Cardiac muscle cell (in vitro differentiated cells and primary cell): ENCODE measurements at places on chromosomes 7 and 10. TPM values are rescaled to one million over a fixed set of nuclear protein-coding genes. Genes with fewer than 3 reads are reported as not detected.

- no peak for DNase-seq
Measured at GRCh38 chr10:104072786-104073185, 12.9 kb downstream of the COL17A1 start.

GRCh38 chr10:87721781-87722180 is 62.1 kb downstream of the PAPSS2 start:
- DNase-seq: no peak

- DNase-seq: no peak
Measured at GRCh38 chr7:81908220-81908619, 138.4 kb upstream of the HGF start.

GRCh38 chr7:40436710-40437109 is 301.9 kb downstream of the SUGCT start:
- no peak for DNase-seq

SOSTDC1 gene
- 0.85 and 1.7 TPM in 2 replicates for total RNA-seq

GRCh38 chr10:126595160-126595559 is 75.3 kb downstream of the C10orf90 start:
- DNase-seq: no peak

- DNase-seq: no peak
Measured at GRCh38 chr7:140059273-140060242, 3.2 kb downstream of the PARP12 start.

DYDC2 gene
- not detected in 2 replicates for total RNA-seq

OR2A42 gene
- total RNA-seq: not detected in 2 replicates

SPDYE9 gene
- total RNA-seq: not detected in 2 replicates

BHLHA15 gene
- total RNA-seq: 2.2 TPM in 1 of 2 replicates, not detected in the other

UPP1 gene
- total RNA-seq: 13.6 and 26.5 TPM in 2 replicates

GRCh38 chr7:71721742-71722141 is 589.8 kb downstream of the GALNT17 start:
- DNase-seq: no peak

DNA sequence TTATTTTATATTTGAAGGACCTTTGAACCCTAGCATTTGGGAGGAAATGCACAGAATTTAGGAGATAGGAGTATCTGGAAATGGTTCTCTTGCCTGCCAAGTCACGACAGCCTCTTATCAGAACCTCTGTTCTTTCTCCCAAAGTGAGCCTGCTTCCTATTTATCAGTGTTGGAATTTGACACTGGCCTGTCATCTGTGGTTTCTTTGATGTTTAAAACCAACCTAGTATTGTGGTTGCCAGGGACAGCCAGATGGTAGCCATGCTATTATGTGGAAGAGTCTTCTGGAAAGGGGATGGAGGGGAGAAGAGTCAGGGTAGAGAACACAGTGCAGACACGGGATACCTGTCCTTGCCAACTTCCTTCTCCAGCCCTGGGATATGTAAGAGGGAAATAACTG is 21.1 kb downstream of the ZNF282 start:
- no peak for DNase-seq

DNA sequence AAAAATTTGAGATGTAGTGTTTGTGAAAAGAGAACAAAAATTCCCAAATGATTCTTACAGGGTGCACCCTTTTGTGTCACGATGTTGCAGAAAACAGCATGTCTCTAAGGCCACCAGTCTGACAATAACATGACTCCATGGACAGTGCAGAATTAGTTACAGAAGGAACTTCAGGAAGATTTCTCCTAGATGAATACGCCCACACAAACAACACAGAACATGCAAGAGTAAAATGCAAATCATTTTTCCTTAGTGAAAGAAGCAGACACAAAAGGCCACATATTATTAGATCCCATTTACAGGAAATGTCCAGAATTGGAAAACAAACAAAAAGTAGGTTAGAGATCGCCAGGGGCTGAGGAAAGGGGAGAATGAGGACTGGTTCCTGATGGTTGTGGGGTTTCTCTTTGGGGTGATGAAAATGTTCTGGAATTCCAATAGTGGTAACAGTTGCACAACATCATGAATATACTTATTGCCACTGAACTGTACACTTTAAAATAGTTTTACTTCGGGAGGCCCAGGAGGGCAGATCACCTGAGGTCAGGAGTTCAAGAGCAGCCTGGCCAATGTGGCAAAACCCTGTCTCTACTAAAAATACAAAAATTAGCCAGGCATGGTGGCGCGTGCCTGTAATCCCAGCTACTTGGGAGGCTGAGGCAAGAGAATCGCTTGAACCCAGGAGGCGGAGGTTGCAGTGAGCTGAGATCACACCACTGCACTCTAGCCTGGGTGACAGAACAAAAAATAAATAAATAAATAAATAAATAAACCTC is 10.2 kb downstream of the ZC3HAV1 start:
- peak; percentile 39 for DNase-seq
